ENCODE measurements at places on chromosomes 13 and 19.

DNA sequence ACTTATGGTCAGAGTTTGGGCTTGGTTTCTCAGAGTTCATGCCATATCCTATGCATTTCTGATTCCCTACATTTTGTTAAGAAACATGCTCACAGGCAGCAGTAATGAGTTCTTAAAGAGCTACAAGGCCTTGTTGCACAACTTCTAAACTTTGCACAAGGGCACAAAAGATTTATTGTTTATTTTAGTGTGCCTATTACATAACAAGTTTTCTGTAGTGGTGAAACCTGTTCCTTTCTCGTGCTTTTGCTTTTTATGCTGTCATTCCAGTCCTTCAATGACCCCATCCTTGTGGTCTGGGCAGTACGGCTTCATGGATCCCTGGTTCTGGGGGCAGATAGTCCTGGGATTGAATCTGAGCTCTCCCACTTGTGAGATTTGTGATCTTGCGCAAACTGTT lies 17.8 kb downstream of the ZNF507 start:
- DNase-seq, result no peak

GRCh38 chr13:84137292-84137691 lies 255.0 kb upstream of the SLITRK1 start:
- no peak for DNase-seq

DNA sequence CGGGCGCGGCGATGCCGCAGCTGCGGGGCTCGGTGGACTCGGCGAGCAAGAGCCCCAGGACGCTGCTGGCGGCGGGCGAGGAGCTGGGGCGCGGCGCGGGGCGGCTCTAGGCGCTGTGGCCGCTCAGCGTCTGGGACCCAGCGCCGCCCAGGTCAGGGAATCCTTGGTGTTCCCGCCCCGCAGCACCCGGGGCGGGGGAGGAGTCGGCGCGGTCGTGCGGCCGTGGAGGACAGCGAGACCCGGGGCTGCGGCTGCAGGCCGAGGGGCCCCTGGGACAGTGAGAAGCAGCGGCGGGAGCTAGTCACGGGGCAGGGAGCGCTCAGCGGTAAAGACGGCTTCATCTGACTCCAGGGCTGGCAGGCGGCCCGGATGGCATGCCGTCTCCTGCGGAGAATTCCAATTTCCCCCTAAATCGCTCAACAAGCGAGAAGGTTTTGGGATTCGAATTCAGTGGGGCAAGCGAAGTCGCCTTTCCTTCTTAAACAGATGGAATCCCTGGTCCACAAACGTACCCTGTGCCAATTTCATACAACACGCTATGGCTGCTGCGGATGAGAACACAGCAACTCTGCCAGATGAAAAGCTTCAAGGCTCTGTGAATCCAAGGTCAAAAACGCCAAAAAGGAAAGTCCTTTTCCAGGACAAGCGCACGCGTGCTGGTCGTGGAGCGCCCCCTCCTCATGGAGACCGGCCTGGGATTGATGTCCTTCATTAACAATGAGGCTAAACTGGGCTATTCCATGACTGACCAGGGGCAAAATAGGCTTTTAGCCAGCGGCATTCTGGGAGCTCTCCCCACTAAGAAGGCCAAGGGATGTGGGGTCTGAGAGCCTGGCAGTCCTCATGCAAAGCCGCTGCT lies 4.2 kb upstream of the ZSCAN4 start:
- DNase-seq, result no peak

DNA sequence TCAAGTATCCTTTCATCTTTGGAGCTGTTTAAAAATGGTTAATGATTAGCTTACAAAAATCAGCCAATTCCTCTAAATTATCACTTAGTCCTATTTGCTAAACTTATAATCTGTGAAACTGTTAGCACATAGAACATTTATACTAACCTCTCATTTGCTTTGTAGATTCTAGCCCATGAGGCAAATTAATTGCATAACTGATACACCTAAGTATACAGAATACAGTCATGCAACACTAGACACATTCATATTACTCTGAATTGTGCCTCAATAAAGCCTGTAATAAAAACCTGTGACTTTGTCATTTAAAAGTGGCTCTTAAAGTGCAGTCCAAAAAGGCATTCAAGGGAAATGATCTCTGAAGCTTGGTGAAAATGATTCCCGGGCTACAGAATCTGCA lies 21.0 kb downstream of the SERPINE3 start:
- DNase-seq, result no peak

DNA sequence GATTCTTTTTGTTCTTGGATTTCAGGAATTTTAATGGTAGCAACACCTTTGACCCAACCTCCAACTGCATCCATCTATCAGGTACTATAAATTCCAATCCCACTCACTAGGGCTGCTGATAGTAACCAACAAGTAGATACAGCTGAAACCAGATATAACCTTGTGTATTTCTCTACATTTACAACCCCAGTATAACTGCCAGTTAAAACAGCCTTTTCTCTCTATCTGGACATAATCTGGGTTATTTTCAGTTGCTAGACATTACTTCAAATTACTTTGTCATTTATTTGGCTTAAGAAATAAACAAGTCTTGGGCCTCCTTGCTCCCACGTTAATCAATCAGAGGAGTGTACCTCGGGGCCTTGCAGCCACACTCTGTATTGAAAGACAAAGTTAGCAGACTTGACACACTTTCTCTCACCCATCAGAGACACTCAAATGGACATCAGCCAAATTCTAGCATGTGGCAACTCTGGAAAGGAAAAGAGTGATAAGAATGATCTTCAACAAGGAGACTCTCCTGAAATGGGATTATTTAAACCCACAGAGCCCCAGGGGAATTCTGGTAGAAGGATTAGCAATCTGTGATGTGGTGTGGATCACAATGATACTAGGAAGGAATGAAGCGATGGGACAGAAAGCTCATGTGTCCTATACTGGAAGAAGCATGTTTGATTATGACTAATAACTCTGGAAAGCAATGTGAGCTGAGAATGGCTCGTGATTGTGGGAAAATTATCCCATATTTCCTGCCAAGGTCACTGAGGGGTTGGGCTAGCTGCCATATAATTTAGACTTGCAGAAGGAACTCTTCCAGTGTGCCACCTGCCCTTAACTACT lies 157.5 kb downstream of the FLT1 start:
- no peak for DNase-seq

- no peak for DNase-seq
Observed at GRCh38 chr13:94139393-94139995, 340.0 kb downstream of the DCT start.

DNA sequence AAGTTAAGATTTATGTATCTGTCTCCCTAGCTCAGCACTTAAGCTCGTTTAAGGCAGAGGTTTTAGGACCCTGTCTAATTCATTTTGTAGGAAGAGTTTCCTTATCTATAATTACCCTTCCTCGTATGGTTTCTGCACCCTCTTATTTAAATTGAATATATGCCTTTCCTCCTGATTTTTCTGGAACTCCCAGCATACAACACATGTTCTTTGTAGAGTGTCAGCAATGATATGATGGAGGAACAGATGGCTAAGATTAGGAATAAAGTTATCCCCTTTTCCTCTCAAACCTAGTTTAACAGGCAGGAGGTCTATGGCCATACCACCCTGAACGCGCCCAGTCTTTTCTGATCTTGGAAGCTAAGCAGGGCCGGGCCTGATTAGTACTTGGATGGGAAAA lies 359.5 kb downstream of the PCDH17 start:
- DNase-seq, result no peak

DNA sequence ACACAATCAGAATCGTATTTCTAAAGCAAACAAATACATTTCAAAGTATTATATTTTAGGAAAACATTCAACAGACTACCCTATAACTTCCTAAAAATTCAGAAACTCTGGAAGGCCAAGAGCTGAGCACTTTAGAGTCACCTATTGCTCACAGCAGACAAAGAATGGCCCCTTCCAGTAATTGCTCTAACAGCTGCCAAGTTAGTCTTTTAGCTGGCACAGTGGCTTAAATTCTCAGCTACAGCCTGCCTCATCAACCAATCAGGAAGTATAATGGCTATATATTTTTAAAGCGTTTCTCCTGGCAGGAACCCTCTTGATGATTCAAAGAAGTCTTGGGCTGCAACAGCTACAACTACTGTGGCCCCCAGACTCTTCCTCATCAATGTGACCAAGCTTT lies 14.9 kb upstream of the SLITRK5 start:
- no peak for DNase-seq

GRCh38 chr13:109700176-109700575 lies 86.2 kb downstream of the IRS2 start:
- no peak for DNase-seq

DNA sequence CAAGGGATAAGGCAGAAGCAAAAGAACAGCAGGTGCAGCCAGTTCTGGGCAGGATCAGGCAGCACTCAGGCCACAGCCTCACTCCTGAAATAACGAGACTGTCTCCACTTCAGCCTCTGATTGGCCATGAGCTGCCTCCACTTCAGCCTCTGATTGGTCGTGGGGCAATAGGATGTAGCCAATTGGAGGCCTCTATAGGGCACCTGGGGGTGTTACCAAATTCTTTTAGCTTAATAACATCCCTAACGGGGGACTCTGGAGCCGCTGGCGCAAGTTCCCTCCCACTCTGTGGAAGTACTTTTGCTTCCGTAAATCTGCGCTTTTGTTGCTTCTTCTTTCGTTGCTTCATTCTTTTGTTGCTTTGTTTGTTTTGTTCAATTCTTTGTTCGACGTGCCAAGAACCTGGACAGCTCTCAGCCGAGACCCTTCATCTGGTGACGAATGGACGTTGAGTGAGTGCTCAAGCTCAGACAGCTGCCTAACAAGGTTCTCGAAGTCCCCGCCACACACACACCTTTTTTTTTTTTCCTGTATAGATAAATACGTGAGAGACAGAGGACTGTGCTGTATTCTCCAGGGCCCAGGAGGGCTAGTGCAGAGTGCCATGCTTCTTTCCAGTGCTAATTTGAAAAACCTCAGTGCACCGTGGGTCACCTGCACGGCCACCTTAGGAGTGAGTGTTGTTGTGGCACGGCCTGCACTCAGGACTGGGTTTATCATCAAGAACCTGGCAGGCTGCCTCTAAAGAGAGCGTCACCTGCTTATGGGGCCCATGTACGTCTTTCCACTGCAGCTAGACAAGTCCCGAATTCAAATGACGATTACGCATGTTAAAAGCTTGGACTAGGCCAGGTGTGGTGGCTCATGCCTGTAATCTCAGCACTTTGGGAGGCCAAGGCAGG lies 32.0 kb upstream of the TUBGCP3 start:
- DNase-seq, result no peak

GRCh38 chr19:15829306-15829698 lies 13.8 kb upstream of the OR10H1 start:
- no peak for DNase-seq

DNA sequence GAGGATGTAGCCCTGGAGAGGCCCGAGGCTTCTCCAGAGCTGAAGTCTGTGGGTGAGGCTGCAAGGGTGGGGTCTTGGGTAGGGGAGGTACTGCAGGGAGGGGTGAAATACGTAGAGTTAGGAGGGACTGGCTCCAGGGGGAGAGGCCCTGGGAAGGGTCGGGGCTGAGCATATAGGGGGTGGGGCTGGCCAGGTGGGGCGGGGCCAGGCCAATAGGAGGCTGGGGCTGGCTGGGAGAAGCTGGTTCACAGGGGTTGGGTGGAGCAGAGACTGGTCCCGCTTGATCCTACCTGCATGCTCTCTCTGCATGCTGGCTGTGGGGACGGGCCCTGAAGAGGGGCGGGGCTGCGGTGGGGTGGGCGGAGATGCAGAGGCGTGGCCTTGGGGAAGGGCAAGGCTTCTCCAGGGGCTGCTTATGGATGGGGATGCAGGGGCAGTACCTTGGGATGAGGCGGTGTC lies 51.9 kb downstream of the CELF5 start:
- no peak for DNase-seq

DNA sequence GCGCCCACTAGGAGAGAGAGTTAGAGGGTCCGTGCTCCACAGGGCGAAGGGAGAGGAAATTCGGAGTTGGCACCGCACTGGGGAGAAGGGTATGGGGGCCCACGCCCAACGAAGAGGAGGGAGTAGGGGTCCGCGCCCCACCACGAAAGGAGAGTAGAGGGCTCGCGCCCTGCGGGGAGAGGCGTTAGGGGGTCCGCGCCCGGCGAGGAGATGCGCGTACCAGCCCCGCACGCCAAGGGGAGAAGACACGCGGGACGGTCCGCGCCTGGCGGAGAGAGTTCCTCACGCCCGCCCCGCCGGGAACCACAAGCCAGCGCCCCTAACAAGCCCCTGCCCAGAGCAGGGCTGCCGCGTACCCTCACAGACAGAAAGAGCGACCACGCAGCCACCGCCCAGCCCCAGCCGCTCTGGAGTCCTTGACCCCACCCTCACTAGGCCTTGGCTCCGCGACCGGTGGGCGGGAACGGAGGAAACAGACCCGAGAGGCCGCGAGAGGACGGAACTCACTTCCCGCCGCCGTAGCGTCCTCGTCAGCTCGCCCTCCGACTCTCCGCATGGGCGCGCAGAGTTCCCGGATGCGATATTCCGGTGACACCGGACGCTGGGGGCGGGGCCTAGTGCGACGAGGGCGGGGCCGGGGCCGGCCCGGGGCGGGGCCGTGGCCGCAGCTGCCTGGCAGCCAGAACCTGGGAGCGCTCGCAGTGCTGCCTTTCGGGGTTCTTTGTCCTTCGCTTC lies 20.0 kb upstream of the ZSCAN18 start:
- no peak for DNase-seq

GRCh38 chr13:113116871-113117271 lies 5.7 kb upstream of the F10 start:
- DNase-seq, result no peak

DNA sequence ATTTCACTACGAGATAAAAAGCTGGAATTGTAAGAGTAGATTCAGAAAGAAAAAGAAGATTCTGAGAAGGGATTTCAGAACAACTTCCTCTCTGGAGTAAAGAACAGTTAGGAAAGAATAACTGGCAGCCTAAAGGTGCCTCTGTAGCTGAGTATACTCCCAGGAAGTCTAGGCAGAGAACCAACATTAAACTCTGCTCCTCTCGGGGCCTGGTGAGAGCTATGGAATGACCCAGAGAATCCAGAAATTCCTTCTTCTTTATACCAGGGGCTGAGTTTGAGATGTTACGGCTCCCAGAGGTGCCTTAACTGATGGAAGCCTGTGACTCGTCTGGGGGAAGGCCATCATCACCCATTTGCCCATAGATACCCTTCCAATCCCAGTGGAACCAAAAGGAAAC lies 39.1 kb downstream of the FAM216B start:
- no peak for DNase-seq

DNA sequence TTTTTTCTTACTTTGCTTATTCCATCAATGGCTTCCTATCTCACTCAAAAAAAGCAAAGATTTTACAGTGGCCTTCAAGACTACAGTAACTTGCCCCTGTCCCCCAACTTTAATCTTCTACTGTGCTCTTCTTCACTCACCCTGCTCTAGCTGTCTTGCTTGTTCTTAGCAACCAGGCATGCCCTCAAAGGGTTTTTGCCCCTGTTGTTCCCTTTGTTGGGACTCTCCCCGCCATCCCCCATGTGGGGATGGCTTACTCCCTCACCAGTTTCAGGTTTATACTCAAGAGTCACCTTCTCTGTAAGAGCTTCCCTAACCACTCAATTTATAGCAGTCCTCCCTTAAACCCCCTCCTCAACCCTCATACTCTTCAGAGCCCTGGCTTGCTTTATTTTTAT lies 5.4 kb downstream of the MTMR6 start:
- no peak for DNase-seq
